ENCODE measurements at places on chromosomes 1 and 21.

GRCh38 chr1:248812736-248813425 is 12.8 kb downstream of the SH3BP5L start:
- no peak for DNase-seq

- no peak for DNase-seq
Measured at GRCh38 chr1:29362764-29363163, 126.4 kb downstream of the PTPRU start.

- DNase-seq, result no peak
Measured at GRCh38 chr21:45871616-45872236, 109.8 kb upstream of the COL6A1 start.

- no peak for DNase-seq
Measured at GRCh38 chr1:9344426-9345200, 51.9 kb downstream of the SPSB1 start.

GRCh38 chr1:172342584-172343239 is 77.8 kb upstream of the C1orf105 start:
- DNase-seq, result no peak

DNA sequence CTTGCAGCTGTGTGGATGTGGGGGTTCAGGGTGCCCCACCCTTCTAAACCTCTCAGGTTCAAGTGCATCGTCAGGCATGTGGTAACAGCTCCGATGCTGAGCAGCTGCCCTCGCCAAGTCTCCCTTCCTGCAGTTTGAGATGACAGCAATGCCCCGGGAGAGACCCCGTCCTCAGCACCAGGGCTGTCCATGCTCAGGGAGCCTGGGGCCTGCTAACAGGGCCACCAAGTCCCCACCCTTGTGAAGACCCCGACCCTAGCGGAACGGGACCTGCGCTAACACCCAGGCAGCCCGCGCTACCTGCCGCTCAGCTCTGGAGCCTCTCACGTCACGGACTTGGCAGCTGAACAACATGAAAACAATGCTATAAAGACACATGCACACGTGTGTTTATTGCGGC is 159.2 kb upstream of the C1orf174 start:
- DNase-seq, result no peak

DNA sequence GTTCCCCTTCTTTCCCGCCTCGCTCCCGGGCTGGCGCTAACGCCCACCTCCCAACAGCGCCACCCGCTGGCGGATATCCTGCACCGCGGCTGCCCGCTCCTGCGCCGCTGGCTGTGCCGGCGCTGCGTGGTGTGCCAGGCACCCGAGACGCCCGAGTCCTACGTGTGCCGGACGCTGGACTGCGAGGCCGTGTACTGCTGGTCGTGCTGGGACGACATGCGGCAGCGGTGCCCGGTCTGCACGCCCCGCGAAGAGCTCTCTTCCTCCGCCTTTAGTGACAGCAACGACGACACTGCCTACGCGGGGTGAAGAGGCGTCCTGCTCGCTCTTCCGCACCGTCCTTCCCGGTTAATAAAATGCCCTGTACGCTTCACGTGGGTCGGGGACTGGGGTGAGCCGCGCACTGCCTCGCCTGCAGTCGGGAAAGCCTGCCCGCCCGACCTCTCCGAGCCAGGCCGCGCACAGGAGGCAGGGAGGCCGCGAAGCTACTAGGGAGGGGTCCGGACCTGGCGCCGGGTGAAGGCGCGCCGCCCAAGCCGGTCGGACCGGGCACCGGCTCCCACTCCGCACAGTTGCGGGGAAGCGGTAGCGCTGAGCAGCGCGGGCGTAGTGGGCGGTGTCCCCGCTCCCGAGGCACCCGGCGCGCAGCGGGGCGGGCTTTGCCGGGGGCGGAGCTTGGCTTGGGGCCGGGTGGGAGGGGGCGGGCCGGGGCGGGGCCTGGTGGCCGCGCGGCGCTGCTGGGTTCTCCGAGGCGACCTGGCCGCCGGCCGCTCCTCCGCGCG is at the start of gene ADAM15:
Gene ADAM15, plus strand, starts transcription at position 757 of the 782 bp plus-strand sequence. CDS start 71 bp downstream, outside the sequence.
- DNase-seq, result no peak
